ENCODE measurements at places on chromosomes 2 and 18.

DNA sequence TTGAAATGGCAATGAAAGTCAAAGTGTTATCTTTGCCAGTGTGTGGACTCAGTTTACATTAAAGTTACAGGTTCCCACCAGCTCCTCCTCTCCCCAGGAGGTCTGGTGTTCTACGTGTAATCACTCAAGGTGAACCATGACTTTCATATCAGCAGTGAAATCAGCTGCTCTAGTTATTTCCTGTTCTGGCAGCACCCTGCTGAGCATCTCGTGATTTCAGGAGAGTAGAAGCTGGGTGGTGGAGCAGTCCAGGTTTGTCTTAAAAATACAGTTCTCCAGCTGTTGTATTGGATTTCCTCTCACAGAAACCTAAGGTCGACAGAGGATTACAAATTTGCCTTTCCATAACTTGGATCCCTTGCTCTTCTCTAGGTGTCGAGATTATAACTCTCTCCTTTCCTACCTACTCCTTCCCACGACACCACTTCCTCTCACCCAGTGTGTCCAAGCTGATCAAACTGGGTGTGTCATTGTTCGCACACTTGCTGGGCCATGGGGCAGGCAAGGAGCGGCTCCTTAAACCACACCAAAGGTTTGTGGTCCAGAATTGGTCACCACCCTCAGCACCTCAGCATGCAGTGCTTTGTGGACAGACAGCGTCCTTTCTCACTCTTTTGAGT, 13.0 kb upstream of the ARHGAP25 start:
- DNase-seq = no peak

DNA sequence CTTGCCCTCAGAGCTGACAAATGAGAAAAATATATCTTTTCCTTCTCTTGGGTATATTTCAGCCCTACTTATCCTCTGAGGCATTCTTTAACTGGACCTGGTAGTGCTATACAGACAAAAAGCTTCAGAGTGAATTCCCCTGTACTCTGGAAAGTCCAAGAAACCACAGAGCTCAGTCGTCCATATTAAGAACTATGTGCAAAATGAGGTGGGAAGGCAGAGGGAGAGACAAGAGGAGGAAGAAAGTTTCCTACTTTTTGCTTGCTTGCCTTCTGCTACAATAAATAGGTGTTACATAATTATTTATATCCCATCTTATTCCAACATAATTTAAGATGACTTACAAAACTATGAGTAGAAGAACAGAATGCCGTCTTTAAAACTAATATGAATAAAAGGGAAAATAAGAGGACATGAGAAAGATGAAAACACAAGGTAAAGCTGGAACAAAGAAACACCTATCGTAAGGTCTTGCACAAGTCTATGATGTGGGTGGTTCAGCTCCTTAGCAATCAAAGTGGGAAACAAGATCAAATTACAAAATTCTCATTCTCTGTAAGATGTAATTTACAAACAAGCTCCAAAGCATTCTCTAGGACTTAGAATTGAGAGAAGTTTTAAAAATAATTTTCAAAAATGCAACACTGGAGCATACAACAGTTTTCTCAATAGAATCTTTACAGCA, 97.9 kb downstream of the BAZ2B start:
- no peak for DNase-seq

DNA sequence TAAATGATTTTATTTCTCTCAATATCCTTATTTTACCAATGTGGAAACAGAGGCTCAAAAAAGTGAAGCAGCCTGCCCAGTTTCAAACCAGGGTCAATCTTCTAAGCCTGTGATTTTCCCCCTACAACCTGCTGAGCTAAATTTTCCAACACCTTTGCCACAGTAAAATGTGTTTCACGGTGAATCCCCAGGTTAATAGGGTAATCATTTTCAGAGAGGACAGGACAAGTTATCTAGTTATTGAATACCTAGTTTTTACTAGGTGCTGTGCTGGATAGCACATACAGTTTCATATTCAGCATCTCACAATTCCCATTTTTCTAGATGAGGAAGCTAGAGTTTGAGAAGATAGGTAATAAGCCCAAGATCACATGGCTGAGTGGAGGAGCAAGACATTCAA, 236.6 kb downstream of the PTH2R start:
- DNase-seq = no peak

- DNase-seq = peak; percentile 25
Observed at GRCh38 chr2:192194866-192195547, at the start of gene TMEFF2. TMEFF2 (minus strand) TSS chr2:192194933; CDS start chr2:192194524, 409 bp downstream.

GRCh38 chr18:35463050-35463449, 34.7 kb downstream of the INO80C start:
- no peak for DNase-seq

- no peak for DNase-seq
Observed at GRCh38 chr18:75474332-75474731, 46.8 kb upstream of the SMIM21 start.

GRCh38 chr18:36766836-36767235, 62.0 kb downstream of the TPGS2 start:
- no peak for DNase-seq

GRCh38 chr2:274503-274902, 9.8 kb downstream of the ACP1 start:
- no peak for DNase-seq

DNA sequence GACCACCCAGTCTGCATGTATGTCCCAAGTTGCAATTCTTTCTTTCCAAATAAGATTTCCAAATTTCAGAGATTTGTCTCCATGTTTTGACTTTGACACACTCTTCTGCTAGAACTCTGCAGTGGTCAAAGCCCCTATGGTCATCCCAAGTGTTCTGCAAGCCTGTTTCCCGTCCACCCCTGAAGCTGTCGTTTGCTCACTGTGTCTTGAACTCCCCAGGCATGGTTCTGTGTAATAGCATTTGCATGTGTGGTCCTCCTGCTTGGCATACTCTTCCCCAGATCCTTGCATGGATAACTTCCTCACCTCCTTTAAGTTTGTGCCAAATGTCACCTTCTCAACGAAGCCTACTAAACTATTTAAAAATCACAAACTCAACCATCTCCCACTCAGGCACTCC, 3.9 kb upstream of the MTLN start:
- DNase-seq = no peak

GRCh38 chr2:9824956-9825720, 18.1 kb upstream of the TAF1B start:
- no peak for DNase-seq

- DNase-seq = no peak
Observed at GRCh38 chr2:1082456-1083205, 132.0 kb downstream of the SNTG2 start.

DNA sequence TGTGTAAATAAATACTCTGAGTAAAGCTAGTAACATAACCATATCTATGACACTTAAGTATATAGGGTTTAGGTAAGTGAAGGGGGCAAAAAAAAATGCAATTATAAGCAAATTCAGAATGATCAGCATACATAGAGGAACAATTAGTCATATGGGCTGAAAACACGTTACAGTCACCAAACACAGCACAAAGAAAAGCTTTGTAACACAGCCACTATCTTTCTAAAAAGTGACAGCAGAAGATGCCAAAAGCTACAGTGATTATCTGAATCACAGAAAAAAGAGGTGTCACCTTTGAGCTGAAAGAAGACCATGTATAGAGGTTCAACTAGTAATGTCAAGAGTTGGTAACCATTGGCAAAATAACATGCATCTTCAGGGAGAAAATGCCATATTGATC, 115.5 kb downstream of the ERBB4 start:
- DNase-seq = no peak

DNA sequence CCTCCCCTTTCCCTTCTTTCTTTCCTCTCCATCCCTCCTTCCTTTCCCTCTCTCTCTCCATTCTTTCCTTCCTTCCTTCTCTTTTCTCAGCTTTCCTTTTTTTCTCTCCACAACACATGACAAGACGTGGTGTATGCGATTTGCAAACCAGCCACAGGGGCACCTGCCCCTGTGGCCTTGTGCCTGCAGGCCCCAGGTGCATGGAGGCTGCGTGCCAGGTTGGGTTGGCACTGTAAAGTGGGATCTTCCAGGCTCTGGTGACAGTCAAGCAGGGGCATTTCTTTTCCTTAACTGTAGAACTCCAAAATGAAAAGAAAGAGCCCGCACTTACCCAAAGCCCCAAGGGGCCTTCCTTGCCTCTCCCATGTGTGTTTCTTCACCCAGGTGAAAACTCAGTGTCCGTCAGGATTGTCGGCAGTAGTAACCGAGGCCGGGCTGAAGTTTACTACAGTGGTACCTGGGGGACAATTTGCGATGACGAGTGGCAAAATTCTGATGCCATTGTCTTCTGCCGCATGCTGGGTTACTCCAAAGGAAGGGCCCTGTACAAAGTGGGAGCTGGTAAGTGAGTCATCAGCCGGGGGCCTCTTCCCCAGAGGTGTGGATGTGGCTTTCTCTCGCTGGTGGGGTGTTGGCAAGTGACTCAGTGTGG, 50.9 kb downstream of the MARCO start:
- no peak for DNase-seq

- no peak for DNase-seq
Observed at GRCh38 chr18:57834616-57835015, 31.5 kb upstream of the ATP8B1 start.

DNA sequence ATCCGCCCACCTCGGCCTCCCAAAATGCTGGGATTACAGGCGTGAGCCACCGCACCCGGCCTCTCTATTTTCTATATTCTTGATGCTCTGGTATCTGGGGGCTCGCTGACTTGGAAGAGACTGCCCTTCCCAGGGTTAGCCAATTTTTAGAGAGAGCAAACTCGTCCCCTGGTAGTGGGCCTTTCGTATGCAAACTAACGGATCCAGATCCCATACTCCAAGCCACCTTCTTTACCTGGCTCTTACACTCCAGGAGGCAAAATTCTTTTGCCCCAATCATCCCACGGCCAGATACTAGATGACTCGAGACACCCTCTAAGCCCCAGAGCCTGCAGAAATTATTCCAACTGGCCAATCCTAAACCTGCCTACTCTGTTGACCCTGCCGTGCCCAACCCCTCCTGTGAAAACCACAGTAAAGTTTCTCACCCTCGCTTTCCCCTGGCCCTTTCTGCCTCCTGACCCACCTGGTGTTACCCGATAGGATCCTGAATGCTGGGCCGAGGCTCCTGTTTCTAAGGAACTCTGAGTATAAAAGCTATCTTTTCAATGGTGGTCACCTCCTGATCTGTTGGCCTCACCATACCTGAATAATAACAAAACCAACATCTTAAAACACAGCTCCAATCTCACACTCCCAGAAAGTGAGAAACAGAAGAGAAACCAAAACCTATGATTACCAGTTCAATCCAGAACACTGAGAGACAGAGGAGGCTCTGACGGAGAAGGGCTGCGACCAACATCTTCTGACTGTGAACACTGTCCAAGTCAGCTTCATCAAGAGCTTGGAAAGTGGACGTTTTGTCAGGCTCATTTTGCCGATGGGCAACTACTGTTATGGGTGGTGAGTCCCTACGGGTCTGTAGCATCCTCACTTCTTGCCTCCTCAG, 57.6 kb upstream of the ZNF532 start:
- no peak for DNase-seq

- no peak for DNase-seq
Observed at GRCh38 chr18:36772241-36772723, 56.5 kb downstream of the TPGS2 start.

- DNase-seq = no peak
Observed at GRCh38 chr2:141109633-141110032, 1021.2 kb downstream of the LRP1B start.

DNA sequence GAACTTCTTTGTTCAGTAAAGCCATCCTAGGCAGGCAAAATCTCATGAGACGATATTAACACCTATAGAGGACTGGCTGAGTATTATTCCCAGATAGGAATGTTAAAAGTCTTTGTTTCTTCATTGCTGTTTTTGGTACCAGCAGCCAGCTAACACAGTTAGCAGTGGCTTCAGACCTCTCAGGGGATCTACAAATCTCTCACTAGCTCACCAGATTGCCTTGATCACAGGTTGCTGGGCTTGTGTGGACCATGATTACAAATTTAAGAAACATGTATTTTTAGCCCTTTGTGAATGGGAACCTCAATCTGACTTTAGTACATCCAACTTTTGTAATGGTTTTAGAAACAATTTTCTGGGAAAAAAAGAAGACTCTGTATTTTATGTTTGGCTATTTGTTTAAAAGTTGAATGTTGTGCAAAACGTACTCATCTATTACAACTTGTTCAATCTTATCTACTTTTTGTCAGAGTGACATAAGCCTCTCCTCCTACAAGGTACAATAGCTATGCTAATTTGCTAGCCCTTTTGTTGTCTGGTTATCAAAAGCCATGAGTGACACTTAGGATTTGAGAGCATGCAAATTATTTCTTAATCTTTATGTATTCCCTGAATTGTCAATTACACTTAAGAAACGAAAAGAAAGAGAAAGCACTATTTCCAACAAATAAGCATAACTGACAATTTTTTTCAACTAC, 693.1 kb downstream of the ERBB4 start:
- DNase-seq = no peak

DNA sequence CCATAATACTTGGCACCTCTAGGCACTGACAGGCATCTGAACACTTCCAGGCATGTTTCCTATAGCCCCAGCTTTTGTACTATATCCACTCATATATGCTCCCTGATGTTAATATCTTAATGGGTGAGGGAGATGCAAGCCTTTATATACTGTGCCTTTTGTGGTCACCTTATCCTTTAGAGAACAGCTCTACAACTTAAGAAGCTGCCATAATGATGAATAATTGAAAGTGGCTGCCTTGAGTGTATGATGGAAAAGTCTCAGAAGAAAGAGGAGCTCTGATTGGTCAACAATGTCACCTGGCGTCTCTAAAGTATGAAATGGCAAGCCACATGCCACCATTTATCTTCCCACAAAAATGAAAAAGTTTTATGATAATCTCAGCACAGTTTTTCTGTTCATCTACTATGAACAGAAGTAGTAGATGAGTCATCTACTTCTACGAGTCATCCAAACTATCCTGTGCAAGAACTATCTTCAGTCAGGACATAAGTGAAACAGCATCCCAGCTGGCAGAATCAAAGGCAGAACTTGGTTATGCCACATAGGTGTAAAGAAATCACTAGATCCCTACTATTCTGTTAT, 997.9 kb upstream of the CELF4 start:
- DNase-seq = no peak
